ENCODE measurements at places on chromosomes 1 and 21. TPM values are rescaled to one million over a fixed set of nuclear protein-coding genes. Genes with fewer than 3 reads are reported as not detected.

The TNFRSF9 gene
- 3.2 TPM for total RNA-seq

The HMCN1 gene
- 0.55 TPM for total RNA-seq

The SLC30A2 gene
- total RNA-seq, result not detected

The LCE3B gene
- total RNA-seq, result not detected

DNA sequence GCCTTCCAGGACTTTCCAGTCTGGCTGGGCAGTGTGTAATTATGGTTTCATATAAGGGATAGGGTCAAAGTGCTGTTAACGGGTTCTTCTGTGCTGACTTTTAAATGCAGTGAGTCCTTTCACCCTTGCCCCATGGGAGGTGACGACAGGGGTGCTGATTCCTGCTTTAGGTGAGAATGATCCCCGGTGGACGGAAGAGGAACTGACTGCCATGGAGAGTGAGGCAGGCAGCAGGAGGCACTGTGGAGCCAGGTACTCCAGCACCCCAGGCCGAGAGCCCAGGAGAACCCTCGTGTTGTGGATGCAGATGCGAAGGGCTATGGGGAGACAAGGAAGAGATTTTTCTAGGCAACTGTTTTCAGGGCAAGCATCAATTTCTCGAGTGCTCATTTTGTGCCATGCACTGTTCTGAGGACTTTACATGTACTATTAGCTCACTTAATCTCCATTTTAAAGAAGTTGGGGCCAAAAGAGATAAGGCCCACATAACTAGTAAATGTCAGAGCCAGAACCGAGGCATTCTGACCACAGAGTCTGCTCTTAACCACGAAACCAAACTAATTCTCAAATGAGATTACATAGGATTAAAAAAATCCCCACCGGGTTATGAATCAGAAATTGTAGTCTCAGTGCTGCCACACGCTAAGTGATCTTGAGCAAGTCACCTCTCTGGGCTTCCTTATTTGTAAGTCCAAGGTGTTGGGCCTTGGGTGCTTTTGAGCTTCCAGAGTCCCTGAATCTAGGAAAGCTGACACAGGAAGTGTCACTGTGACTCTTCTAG lies 28.2 kb downstream of the STPG1 start:
- no peak overlapping the region for H3K4me3 ChIP-seq
- H3K27me3 ChIP-seq, result no peaks in the 10 kb centered on the region
- peaks cover 19% of the 10 kb centered on the region for H3K4me1 ChIP-seq
- H3K36me3 ChIP-seq, result peaks cover 14% of the 10 kb centered on the region
- no peak for DNase-seq

GRCh38 chr1:41813755-41814745 lies 104.7 kb downstream of the HIVEP3 start:
- H3K36me3 ChIP-seq, result no peaks in the 10 kb centered on the region
- peaks cover 21% of the 10 kb centered on the region for H3K4me1 ChIP-seq
- H3K27me3 ChIP-seq, result no peaks in the 10 kb centered on the region
- no peak overlapping the region for H3K4me3 ChIP-seq
- DNase-seq, result no peak

- DNase-seq, result no peak
- H3K4me1 ChIP-seq, result no peaks in the 10 kb centered on the region
- H3K27me3 ChIP-seq, result no peaks in the 10 kb centered on the region
- H3K36me3 ChIP-seq, result peaks cover 1% of the 10 kb centered on the region
- no peak overlapping the region for H3K4me3 ChIP-seq
Measured at GRCh38 chr1:223001653-223002634, 141.1 kb downstream of the TLR5 start.

GRCh38 chr1:108785880-108786279 lies 39.4 kb downstream of the STXBP3 start:
- no peak for DNase-seq
- H3K36me3 ChIP-seq, result peaks cover 69% of the 10 kb centered on the region
- H3K27ac ChIP-seq, result no peak overlapping the region
- H3K4me3 ChIP-seq, result no peak overlapping the region

- H3K4me1 ChIP-seq, result no peaks in the 10 kb centered on the region
- no peak overlapping the region for H3K27ac ChIP-seq
- no peak for DNase-seq
- peaks cover 11% of the 10 kb centered on the region for H3K27me3 ChIP-seq
- no peak overlapping the region for H3K4me3 ChIP-seq
Measured at GRCh38 chr1:110098222-110099026, 13.8 kb upstream of the UBL4B start.

- no peak overlapping the region for H3K4me3 ChIP-seq
- peaks cover 14% of the 10 kb centered on the region for H3K36me3 ChIP-seq
- no peak for DNase-seq
- H3K4me1 ChIP-seq, result peaks cover 4% of the 10 kb centered on the region
Measured at GRCh38 chr1:204442376-204443259, 31.0 kb upstream of the PPP1R15B start.

GRCh38 chr1:230459465-230459864 lies 33.3 kb upstream of the PGBD5 start:
- H3K4me1 ChIP-seq, result no peaks in the 10 kb centered on the region
- H3K4me3 ChIP-seq, result no peak overlapping the region
- H3K36me3 ChIP-seq, result no peaks in the 10 kb centered on the region
- peaks cover 12% of the 10 kb centered on the region for H3K27me3 ChIP-seq

DNA sequence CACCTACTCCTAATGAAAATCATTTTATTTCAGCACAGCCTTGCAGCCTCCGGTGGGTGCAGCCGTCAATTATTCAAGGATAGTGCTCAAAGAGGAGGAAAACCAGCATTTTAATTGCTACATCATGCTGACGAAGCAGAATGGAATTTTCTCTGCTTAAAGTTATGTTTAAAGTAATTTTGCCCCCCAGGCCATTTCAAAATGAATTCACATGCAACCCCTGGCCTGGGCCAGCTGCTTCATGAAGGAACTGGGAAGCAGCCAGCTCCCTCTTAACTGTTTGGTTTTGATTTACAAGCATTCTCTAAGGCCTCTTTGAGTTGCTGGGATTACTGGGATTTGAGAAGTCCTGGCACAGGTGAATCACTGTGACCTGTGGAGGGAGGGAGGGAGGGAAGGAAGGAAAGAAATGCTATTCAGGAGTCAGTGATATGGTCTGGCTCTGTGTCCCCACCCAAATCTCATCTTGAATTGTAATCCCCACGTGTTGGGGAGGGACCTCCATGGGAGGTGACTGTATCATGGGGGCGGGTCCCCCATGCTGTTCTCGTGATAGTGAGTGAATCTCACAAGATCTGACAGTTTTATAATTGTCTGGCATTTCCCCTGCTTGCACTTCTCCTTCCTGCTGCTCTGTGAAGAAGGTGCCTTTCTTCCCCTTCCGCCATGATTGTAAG lies 66.0 kb downstream of the PGBD5 start:
- no peaks in the 10 kb centered on the region for H3K36me3 ChIP-seq
- H3K4me3 ChIP-seq, result no peak overlapping the region
- no peaks in the 10 kb centered on the region for H3K4me1 ChIP-seq
- no peaks in the 10 kb centered on the region for H3K27me3 ChIP-seq
- no peak for DNase-seq

DNA sequence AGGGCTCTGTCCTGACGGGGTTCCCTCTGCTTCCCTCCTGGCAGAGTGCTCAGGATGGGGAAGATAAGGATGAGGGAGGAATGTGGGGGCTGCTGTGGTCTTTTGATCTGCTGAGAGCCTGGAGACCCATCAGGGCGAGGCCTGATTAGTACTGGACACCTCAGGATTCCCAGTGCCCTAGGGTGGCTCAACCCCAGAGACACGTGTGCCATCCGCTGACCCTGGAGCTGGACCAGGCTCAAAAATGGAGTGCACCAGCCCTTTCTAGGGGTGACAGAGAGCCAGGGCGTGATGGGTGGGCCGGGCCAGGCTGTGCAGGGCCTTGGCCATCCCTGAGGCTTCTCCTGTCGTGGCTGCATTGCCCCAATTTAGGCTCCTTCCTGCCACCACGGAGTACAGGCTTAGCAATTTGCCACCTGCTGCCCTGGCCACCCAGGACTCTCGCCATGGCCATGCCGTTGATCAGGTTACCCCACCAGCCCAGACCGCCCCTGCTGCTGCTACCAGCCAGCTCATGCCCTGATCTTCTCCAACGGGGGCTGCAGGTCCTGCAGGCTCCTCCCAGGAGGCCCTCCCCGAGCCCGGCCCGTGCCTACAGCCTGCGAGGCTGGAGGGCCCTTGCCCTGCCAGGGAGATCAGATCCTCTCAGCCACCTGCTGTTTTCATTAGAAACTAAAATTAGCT lies 9.5 kb downstream of the WNT4 start:
- H3K27me3 ChIP-seq, result peaks cover 2% of the 10 kb centered on the region
- no peaks in the 10 kb centered on the region for H3K36me3 ChIP-seq
- no peaks in the 10 kb centered on the region for H3K4me1 ChIP-seq
- no peak for DNase-seq
- H3K4me3 ChIP-seq, result no peak overlapping the region
- H3K27ac ChIP-seq, result no peak overlapping the region

- H3K4me3 ChIP-seq, result no peak overlapping the region
- peaks cover 7% of the 10 kb centered on the region for H3K4me1 ChIP-seq
- no peak for DNase-seq
Measured at GRCh38 chr1:6448749-6449631, 17.0 kb downstream of the TNFRSF25 start.

- H3K27ac ChIP-seq, result no peak overlapping the region
- no peak for DNase-seq
- H3K27me3 ChIP-seq, result no peaks in the 10 kb centered on the region
- H3K4me3 ChIP-seq, result no peak overlapping the region
- H3K4me1 ChIP-seq, result peaks cover 17% of the 10 kb centered on the region
Measured at GRCh38 chr1:28078680-28079626, 9.5 kb downstream of the EYA3 start.

- H3K27ac ChIP-seq, result peak overlapping the region; percentile 84
- no peaks in the 10 kb centered on the region for H3K27me3 ChIP-seq
- peak overlapping the region; percentile 63 for H3K4me3 ChIP-seq
- peaks cover 21% of the 10 kb centered on the region for H3K4me1 ChIP-seq
- DNase-seq, result peak; percentile 47
- H3K36me3 ChIP-seq, result peaks cover 2% of the 10 kb centered on the region
Measured at GRCh38 chr1:206012086-206012859, 9.1 kb upstream of the RAB7B start.

DNA sequence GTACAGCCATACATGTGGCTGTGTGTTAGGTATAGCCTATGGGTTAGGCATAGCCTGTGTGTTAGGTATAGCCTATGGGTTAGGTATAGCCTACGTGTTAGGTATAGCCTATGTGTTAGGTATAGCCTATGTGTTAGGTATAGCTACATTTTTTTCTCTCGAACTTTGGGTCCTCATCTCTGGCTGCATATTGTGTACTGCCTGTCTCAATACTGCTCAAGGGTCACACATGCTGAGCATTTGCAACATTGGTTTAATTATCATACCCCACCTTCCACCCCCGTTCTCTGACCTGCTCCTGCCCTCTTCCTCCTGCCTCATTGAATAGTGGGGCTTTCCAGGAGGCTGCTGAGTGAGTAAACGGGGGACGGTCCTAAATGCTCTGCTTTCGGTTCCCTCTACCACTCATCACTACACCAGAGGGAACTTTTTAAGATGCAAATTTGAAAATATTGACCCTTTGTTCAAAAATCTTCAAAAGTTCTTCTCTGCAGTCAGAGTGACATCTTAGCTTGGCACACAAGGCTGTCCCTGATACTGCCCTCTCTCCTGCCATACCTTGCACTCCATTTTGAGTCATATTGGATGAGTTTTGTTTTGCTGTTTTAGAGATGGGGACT lies 17.8 kb downstream of the OR2B11 start:
- no peaks in the 10 kb centered on the region for H3K27me3 ChIP-seq
- no peak overlapping the region for H3K4me3 ChIP-seq
- peaks cover 46% of the 10 kb centered on the region for H3K36me3 ChIP-seq
- no peak overlapping the region for H3K27ac ChIP-seq

- no peaks in the 10 kb centered on the region for H3K27me3 ChIP-seq
- no peak for DNase-seq
- no peak overlapping the region for H3K4me3 ChIP-seq
- H3K36me3 ChIP-seq, result no peaks in the 10 kb centered on the region
- no peak overlapping the region for H3K27ac ChIP-seq
- no peaks in the 10 kb centered on the region for H3K4me1 ChIP-seq
Measured at GRCh38 chr1:73310797-73311381, 887.1 kb downstream of the LRRIQ3 start.

- DNase-seq, result no peak
- no peak overlapping the region for H3K27ac ChIP-seq
- H3K4me1 ChIP-seq, result peaks cover 20% of the 10 kb centered on the region
Measured at GRCh38 chr1:93844262-93845045, 34.6 kb downstream of the DNTTIP2 start.

GRCh38 chr1:20486457-20487235 lies 636 bp upstream of the CAMK2N1 start:
- peaks cover 68% of the 10 kb centered on the region for H3K27me3 ChIP-seq
- DNase-seq, result peak; percentile 40
- H3K27ac ChIP-seq, result peak overlapping the region; percentile 45
- H3K36me3 ChIP-seq, result peaks cover 1% of the 10 kb centered on the region
- peaks cover 7% of the 10 kb centered on the region for H3K4me1 ChIP-seq

GRCh38 chr1:227926216-227926791 lies 21.4 kb downstream of the WNT9A start:
- no peak overlapping the region for H3K27ac ChIP-seq
- H3K36me3 ChIP-seq, result no peaks in the 10 kb centered on the region
- DNase-seq, result no peak

All from activated naive CD8-positive, alpha-beta T cell treated with anti-CD3 and anti-CD28 coated beads, Interleukin-2, amount 10 ng/mL, durations not matched to agents 7 days and 5 days (primary cell).